ENCODE measurements at places on chromosomes 1 and 21.

GRCh38 chr1:38533772-38534472, 325.6 kb downstream of the RRAGC start:
- no peak for DNase-seq

GRCh38 chr1:41547336-41547735, 62.9 kb upstream of the EDN2 start:
- no peak for DNase-seq

DNA sequence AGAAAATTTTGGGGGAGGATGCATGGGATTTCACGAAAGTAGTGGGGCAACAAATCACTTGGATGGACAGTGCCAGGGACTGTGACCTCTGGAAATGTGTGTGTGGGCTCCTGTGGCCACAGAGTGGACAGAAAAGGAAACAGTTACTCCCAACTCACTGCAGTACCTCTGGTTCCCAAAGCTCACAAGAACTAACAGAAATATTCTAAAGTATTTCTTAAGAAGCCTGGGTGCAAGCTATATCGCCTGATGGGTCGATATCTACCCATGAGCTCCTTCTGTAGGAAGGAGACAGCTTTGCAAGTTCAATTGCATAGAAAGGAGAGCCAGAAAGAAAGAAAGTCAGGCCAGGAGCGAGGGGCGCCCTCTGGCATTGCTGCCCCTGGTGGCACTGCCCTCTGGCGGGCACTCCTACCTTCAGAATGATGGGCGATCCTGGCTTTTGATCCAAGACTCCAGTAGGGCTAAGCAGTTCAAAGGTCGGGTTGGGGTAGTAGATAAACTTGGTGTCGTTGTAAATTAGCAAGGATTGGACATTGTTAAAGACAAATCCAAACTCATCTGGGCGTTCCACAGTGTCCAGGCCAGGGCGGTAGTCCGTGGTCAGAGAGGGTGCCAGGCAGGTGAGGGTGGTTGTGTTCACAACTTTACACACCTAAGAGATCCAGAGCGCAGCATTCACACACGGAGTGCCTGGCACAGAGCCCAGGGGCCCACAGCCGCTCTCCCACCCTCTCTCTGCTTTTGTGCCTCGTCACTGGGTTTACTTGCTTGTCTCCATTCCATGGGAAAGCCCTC, 134.7 kb upstream of the CD34 start:
- DNase-seq: no peak

- DNase-seq: no peak
Measured at GRCh38 chr1:225207791-225208190, 220.0 kb downstream of the LBR start.
